ENCODE measurements at places on chromosomes 12 and 14.

DNA sequence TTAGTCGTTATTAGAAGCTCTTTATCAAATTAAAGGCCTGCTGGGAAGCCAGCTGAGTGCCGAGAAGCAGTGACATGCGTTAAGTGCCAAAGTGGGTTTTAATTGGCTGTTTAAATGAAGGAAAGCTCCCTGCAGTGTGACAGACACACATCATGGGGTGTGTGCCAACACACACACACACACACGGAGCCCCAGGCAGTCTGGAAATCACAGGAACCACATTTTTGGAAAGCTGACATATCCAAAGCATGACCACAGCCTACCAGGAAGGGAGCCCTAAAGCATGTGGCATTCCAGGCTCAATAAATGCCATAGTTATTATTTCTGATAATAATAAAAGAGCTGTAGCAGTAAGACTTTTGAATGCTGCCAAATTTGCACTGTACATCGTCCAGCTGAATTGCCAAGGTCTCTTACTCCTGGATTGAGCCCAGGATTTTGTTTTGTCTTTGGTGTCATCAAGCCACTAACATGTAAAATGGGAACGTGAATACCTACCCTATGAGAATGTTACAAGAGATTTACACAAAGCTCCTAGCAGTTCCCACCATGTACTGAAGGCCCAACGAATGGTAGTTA lies 135.1 kb downstream of the TMEM30B start:
- no peak for DNase-seq

DNA sequence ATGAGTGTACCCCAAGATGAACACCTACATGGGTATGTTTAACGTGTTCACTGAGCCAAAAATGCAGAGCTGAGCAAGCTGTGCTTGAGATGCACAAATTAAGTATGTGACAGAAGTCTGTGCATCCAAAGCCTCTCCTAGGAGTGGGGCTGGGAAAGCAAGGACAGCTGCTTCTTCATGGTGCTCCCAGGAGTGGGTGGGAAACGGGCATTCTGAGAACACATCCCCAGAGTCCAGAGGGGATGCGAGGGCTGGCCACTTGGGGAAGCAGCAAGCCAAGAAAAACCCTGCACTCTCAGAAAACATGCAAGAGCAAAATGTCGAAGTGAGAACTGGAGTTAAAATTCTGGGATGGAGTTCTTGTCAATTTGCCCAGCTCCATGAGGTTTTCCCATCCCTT lies 414.3 kb downstream of the BCAT1 start:
- no peak for DNase-seq

DNA sequence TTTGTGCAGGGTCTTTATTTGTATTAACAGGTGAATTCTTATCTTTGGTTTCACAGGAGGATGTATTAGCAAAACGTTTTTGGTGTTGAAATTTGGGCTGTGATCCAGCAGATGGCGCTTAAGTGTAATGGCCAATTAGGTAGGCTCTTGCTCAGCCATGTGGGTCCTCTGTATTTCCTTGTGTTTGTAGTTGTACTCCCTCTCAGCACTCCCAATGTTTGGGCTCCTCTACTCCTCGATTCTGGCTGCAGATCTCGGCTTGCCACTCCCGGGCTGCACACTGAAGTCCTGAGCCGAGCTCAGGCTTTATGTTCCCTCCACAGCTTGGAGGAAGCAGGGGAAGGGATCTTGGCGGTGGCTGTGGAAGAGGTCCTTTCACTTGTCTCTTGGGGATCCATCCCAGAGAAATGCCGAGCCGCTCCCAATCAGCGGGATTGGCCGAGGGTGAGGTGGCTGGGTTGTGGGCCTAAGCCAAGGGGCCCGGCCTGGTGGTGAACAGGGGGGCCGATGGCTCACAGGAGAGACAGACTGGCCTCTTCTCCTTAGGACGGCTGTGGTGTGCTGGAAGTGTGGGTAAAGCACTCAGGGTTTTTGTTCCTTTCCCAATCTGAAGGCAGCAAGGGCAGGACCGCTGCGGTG lies 133.7 kb downstream of the AEBP2 start:
- peak; percentile 34 for DNase-seq

DNA sequence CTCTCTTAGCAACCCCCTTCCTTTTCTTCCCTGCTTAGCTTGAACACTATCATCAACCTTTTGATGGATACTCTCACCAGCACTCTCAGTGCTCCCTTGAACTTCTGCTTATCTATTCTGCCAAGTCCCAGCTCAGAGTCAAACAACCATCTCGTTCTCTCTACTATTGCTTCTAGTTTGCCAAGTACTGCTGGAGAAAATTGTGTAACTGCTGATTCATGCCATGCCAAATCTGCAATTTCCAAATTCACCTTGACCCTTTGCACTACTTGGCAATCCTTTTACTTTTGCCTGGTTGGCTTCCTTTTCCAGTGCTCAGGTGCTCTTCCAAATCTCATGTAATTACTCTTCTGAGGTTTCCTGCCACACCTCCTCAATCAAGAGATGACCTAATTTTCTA lies 2.8 kb upstream of the CCDC196 start:
- no peak for DNase-seq

DNA sequence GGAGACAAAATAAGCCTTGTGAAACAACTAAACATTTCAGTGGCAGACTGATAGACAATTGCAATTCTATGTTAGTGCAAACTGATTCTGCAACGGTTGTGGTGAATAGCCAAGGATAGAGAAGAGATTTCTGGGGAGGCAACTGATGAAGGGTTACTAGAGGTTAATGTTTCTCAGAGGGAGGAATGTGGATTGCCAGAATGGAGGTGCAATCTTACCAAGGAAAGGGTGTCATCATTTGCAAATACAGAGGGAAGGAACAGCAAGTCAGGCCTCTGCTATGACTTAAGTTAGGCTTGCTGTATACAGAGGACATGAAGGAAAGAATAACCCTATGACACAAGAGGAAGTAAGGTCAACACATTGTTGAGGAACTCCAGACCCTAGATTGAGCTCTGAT lies 35.8 kb downstream of the CCDC175 start:
- no peak for DNase-seq

DNA sequence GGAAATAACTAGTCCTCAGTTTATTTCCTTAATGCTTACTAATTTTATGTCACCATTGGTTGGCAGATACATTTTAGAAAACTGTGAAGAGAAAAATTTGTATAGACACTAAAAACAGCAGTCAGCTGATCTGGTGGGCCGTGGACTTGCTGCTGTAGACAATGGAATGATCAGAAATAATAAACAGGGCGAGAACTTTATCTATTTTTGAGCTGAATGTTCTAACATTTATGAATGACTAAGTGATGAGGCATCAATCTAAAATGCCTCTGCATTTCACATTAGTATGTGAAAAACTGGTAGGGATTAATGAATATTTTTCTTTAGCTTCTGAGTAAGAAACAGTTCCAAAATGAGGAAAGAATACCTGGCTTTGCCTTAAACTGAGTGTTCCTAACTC lies 24.8 kb upstream of the PKP2 start:
- no peak for DNase-seq

- DNase-seq = no peak
Measured at GRCh38 chr14:96894966-96895365, 97.8 kb downstream of the VRK1 start.

DNA sequence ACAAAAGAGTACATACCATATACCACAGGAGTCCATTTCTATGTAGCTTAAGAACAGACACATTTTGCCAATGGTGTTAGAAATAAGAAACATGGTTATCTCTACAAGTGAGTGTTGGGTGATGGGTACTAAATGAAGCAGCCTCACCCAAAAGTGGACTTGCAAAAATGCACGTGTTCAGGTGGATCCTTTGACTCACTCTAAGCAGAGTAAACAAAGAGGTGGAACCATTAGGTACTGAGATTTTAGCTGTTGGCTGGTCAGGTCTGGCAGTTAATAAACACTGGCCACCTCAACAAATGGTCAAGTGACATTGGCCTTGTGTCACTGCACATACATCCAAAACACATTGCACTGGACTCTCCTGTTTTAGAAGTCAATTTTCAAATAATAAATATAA lies 27.6 kb downstream of the EVL start:
- DNase-seq = no peak

GRCh38 chr12:11765421-11765816 lies 115.9 kb downstream of the ETV6 start:
- DNase-seq = no peak

DNA sequence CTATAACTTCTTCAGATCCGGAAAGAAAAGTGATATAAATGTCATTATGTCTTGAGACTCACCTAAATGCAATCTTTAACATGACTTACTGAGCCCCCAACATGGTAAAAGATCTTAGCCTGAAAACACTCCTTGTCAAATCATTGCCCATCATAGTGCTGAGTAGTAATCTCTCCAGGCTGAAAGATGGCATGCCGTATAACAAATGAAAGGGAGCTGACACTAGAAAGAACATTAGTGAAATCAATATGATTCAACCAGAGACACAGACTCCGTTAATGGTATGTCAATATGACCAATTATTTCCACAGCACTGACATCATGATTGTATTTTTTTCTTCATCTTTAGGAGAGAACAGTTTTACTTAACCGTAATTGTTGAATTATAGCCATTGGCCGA lies 54.4 kb downstream of the BICD1 start:
- no peak for DNase-seq

Measured in H1 (cell line).